AG04450 (cell line): ENCODE measurements at places on chromosomes 2 and 18. TPM values are rescaled to one million over a fixed set of nuclear protein-coding genes. Genes with fewer than 3 reads are reported as not detected.

GRCh38 chr18:45169610-45170009, 445.7 kb upstream of the SLC14A2 start:
- peak; percentile 42 for DNase-seq

- no peak for DNase-seq
These were observed 566 bp upstream of the MRPS5 start for GRCh38 chr2:95122197-95122551.

- no peak for DNase-seq
These were observed 20.2 kb upstream of the EMILIN2 start for GRCh38 chr18:2826581-2826980.

- no peak for DNase-seq
These were observed 584.0 kb downstream of the SATB2 start for GRCh38 chr2:198873503-198874471.

DNA sequence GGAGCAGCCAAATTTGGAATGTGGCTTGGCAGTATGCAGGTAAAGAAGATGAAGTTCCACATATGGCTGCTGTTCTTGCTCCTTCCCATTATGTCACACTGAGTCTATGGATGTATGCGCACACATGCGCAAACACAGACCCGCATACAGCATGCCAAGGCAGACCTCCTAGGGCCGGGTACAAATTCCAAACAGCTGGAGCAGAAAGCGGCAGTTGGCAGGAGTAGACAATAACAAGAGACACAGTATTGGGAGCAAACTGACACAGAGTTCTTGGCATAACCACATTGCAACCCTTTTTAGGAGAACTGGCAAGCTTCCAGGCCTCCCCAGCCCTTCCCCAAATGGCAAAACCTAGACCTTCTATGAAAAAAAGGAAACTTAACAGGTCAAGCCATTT, 268.9 kb downstream of the SP3 start:
- DNase-seq, result no peak

GRCh38 chr2:232633413-232634205, at the start of gene EFHD1:
Gene EFHD1 (plus strand): TSS chr2:232633604. CDS start chr2:232633705, 101 bp downstream.
- DNase-seq, result no peak

- no peak for DNase-seq
These were observed 544.4 kb downstream of the DCDC2C start for GRCh38 chr2:4247791-4248190.

DNA sequence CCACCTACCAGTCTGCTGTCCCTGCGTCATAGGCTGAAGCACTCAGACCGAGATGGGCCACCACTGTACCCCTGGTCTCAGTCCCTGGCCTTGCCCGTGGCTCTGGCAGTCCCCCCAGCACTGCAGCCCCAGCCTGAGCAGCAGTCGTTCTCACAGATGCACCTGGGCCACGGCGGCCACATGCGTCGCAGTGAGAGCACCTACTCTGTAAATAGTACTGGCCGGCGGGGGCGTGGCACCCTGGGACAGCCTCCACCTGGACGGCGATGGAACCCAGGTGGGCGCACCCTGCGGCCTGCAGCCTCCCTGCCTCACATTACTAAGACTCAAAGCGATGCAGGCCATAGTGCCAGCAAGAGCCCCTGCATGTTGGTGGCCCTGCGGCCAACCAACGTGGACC, 198.8 kb downstream of the NAPG start:
- no peak for DNase-seq

- DNase-seq, result no peak
These were observed 11.9 kb downstream of the IL18R1 start for GRCh38 chr2:102367331-102367971.

- DNase-seq, result no peak
These were observed 186.8 kb downstream of the ZEB2 start for GRCh38 chr2:144333143-144333555.

DNA sequence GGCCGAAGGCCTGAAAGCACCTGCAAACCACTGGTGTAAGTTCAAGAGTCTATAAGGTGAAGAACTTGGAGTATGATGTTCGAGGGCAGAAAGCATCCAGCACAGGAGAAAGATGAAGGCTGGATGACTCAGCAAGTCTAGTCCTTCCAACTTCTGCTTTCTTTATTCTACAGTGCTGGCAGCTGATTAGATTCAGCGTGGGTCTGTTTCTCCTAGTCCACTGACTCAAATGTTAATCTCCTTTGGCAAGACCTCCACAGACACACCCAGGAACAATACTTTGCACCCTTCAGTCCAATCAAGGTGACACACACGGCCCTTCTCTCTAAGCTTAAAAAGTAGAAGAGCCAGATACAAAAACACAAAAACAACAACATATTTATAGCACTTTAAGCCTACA, 43.4 kb downstream of the NMS start:
- DNase-seq, result no peak

GRCh38 chr2:135948642-135949355, 36.6 kb downstream of the DARS1 start:
- DNase-seq, result no peak

C2orf69 gene
- 4.3 and 7.0 TPM in 2 replicates for polyA plus RNA-seq

SRD5A2 gene
- polyA plus RNA-seq, result not detected in 2 replicates

DNAJC5G gene
- polyA plus RNA-seq, result not detected in 2 replicates

CDH7 gene
- not detected in 2 replicates for polyA plus RNA-seq

MC5R gene
- polyA plus RNA-seq, result not detected in 2 replicates

LPIN2 gene
- polyA plus RNA-seq, result 41.9 and 46.7 TPM in 2 replicates

KLF7 gene
- 22.1 and 22.4 TPM in 2 replicates for polyA plus RNA-seq

VIT gene
- not detected in 2 replicates for polyA plus RNA-seq
